Activated CD4-positive, alpha-beta T cell treated with anti-CD3 and anti-CD28 coated beads, Interleukin-2, amount 50 U/mL, for 24 hours (primary cell): ENCODE measurements at places on chromosomes 5 and 9.

- no peak for DNase-seq
Observed at GRCh38 chr9:120433701-120434100, 146.3 kb downstream of the CDK5RAP2 start.

DNA sequence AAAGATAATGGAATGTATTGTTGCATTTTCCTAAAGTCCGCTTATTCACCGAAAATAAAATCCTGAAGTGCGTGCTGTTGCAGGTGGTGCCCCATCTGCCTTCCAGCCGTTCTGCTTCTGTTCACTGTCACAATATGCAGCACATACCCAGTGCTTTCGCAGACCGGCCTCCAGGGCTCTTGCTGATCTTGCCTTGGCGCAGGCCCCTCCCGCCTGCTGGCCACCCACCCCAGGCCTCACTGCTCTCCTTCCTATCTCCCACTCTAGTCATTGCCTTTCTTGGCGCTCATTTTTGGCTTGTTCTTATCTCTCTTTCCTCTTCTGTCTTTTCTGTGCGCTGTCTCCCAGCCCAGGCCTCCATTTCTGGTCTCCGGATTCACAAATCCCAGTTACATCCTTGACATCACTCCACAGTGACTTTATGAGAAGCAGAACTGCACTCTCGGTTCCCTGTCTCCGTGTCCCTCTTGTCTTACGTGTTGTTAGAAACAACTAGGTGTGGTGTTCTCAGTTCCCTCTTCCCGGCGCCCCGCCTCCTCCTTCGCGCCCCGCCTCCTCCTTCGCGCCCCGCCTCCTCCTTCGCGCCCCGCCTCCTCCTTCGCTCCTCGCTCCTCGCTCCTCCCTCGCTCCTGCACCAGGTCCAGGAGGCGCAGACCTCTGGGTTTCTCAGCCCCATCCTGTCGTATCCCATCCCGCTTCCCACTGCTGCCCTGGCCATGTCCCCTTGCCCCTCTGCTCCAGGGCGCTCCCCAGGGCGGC, 201.7 kb upstream of the OTULINL start:
- no peak for DNase-seq

GRCh38 chr5:2895196-2895595, 143.7 kb upstream of the IRX2 start:
- no peak for DNase-seq

DNA sequence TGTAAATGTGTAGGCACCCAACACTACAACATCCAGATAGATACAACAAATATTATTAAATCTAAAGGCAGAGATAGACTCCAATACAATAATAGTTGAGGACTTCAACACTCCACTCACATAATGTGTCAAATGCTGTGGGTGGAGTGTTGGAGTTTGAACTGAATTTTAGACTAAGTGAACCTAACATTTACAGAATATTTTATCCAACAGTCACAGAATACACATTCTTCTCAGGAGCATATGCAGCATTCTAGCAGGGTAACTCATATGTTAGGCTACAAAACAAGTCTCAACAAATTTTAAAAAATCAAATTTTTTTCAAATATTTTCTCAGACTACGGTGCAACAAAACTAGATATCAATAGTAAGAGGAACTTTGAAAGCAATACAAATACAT, 648.7 kb upstream of the CDH18 start:
- DNase-seq: no peak

DNA sequence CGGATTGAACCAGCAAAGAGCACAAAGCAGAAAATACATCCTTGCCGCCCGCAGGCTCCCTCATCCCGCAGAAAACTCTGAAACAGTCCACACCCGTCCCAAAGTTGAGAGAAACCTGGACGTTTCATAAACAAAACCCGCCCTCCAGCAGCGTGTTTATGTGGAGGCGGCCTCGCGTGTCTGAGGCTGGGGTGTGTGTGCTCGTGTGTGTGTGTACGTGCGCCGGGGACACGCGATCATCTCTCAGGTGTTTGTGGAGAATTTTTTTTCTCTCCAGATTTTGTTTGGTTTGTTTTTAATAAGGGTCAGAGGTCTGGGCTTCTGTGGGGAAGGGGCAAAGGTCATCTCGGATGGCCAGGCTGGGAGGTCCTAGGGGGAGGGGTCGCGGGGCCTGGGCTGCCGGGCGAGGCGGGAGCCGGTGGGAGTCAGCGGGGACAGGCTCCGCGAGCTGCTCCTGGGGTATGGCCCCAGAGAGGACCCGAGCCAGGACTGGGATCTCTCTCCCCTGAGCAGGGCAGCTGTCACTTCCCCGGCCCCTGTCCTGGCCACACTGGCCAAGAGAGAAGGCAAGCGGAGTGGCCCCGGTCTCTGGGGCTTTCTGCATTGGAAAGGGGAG, 206.4 kb downstream of the C9orf50 start:
- DNase-seq: no peak

- DNase-seq: no peak
Observed at GRCh38 chr5:150641006-150641570, 628 bp downstream of the SYNPO start.
